8988T (cell line): ENCODE measurements at places on chromosomes 2 and 18.

GRCh38 chr18:62682371-62682770, 33.0 kb upstream of the PHLPP1 start:
- no peak for DNase-seq

DNA sequence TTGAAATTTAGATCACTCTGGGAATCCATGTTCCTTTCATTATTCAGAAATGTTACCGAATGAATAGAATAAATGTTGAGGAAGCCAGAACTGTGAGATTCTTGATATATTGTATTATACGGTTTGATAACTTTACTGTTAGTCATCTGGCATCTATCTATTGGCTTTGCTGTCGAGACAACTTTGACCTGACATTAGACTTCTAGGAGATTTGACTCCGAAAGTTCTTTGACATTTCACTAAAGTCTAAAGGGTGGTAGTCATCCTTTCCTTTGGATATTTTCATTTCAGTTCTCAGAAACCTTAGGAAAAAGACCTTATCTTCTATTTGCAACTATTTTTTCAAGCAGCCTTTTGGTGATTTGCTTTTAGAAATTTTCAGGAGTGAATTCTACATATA, 1.9 kb downstream of the BMPR2 start:
- DNase-seq: no peak

DNA sequence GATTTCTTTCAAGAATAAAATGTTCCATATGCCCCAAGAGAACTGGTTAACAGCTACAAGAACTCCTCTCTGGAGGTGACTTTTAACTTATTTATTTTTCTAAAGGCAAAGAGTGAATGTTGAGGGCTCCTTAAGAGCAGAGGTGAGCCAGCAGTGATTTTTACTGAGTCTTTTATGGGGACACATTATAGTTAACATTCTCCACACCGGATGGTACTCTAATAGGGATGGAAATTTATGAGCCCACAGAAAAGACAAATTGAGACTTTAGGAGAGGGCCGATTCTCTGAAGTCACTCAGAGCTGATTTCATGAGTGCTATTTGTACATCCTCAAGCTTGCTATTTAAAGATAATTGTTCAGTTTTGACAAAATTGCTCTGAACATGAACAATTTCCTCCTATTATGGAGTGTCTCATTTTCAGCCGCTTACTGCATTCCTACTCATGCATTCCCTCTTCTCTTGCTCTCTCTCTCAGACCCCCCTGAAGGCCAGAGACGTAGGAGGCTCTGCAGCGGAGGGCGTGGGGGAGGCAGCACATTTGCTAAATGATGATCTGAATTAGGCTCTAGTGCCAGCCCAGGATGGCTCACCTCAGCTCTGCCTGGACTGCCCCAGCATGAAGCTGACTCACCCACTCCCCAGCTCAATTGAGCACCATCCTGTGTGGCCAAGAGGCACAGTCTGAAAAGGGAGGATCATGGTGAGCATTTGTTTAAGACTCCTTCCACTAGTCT, 5.9 kb upstream of the RPL37A start:
- DNase-seq: no peak

GRCh38 chr2:109089602-109090300, 39.3 kb upstream of the SH3RF3 start:
- DNase-seq: no peak
